Effector memory CD4-positive, alpha-beta T cell (primary cell): ENCODE measurements at places on chromosomes 12 and 14.

GRCh38 chr12:105324704-105325103 lies 5.8 kb upstream of the C12orf75 start:
- H3K4me3 ChIP-seq: no peak overlapping the region
- H3K4me1 ChIP-seq: no peaks in the 10 kb centered on the region
- no peak overlapping the region for H3K27ac ChIP-seq
- no peak for DNase-seq
- no peaks in the 10 kb centered on the region for H3K36me3 ChIP-seq

GRCh38 chr14:76194327-76194726 lies 42.6 kb downstream of the GPATCH2L start:
- H3K36me3 ChIP-seq: peaks cover 58% of the 10 kb centered on the region
- H3K27me3 ChIP-seq: no peaks in the 10 kb centered on the region
- H3K27ac ChIP-seq: no peak overlapping the region

DNA sequence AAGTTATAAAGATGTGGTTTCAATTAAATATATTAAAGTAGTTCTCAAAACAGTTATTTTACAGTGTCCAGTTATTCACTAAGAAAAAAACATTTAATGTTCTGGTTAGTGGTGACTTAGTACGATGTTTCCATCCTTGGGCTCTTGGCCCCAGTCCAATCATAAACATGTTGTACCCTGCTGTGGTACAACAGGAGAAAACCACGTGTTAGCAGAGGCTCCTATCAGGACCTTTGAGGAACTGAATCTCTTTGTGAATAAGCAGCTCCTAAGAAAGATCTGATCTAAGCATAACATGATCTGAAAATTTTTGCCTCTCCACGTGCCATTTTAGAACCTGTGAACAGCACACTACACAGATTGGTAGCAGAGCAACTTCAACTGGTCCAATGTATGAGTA lies 234.0 kb downstream of the SYT1 start:
- no peaks in the 10 kb centered on the region for H3K4me1 ChIP-seq
- DNase-seq: no peak
- H3K27me3 ChIP-seq: no peaks in the 10 kb centered on the region
- no peaks in the 10 kb centered on the region for H3K36me3 ChIP-seq
- no peak overlapping the region for H3K27ac ChIP-seq

DNA sequence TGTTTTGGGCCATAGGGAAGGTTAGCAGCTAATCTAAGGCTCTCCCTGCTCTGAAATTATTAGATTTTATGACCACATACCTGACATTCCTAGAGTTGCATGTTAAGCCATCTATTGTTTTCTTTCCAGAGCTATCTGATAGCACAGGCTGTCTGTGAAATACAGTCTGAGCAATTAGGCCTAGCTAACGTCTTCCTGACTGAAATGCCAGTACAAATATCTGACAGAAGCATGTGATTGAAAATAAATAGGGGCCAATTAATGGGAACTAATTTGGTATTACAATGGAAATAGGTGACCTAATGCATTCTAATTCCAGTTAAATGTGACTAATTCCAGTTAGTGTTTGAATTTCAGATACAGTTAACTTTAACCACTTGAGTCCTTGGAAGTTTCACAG lies 115.2 kb downstream of the C12orf75 start:
- peaks cover 3% of the 10 kb centered on the region for H3K27me3 ChIP-seq
- no peaks in the 10 kb centered on the region for H3K36me3 ChIP-seq
- H3K4me3 ChIP-seq: no peak overlapping the region

- no peaks in the 10 kb centered on the region for H3K4me1 ChIP-seq
- H3K27me3 ChIP-seq: peaks cover 4% of the 10 kb centered on the region
- no peak for DNase-seq
- H3K4me3 ChIP-seq: no peak overlapping the region
- no peaks in the 10 kb centered on the region for H3K36me3 ChIP-seq
- no peak overlapping the region for H3K27ac ChIP-seq
Observed at GRCh38 chr12:106071686-106072085, 67.1 kb downstream of the NUAK1 start.

DNA sequence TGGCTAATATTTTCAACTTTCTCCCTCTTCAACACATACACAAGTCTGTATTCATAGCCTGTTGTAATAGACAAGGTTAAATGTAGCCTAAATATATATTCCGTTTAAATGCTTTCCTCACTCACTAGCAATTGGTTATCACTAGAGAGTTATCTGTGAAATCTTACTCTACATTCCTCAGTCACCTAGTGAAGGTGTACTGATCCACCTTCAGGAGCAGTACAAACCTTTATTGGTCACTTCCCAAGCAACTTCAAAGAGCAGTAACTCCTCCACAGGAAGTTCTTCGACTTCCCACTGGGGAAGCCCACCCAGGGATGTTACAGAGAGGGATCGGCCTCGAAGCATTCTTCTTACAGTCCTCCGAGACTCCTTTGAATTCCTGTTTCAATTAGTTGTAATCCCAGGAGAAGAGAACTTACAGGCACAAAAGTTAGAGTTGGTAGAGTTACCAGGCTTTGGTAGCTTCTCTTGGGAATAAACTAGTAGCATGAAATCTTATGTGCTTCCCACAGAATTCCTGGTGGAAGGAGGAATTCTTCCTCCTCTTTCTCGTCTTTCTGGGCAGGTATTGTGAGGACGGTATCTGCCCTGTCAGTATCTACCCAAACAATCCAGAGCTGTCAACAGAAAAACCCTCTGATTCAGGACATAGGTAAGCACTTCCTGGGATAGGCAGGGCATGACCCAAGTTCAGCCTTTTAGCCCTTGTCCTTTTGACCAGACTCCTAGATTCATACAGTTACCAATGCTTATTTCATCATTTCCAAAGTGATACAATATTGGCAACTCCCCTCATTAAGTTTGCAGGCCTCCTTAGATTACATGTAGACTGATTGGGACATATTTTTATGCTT lies at the start of gene GYS2:
Gene GYS2, minus strand, starts transcription at position 603 of the 857 bp plus-strand sequence. Its CDS starts 255 bp downstream, at position 348.
- H3K27me3 ChIP-seq: no peaks in the 10 kb centered on the region
- no peaks in the 10 kb centered on the region for H3K4me1 ChIP-seq
- H3K27ac ChIP-seq: no peak within 1 kb of the TSS

- DNase-seq: no peak
- no peaks in the 10 kb centered on the region for H3K36me3 ChIP-seq
- H3K4me1 ChIP-seq: peaks cover 37% of the 10 kb centered on the region
Observed at GRCh38 chr14:105526776-105527380, 495 bp downstream of the TMEM121 start.

GRCh38 chr12:116962197-116962596 lies 51.4 kb downstream of the FBXW8 start:
- H3K27ac ChIP-seq: no peak overlapping the region
- DNase-seq: no peak

- H3K27ac ChIP-seq: peak overlapping the region; percentile 79
- H3K27me3 ChIP-seq: no peaks in the 10 kb centered on the region
- H3K4me1 ChIP-seq: peaks cover 13% of the 10 kb centered on the region
- H3K4me3 ChIP-seq: peak overlapping the region; percentile 73
Observed at GRCh38 chr14:67620217-67620785, 581 bp downstream of the ARG2 start.

- no peak for DNase-seq
- H3K27me3 ChIP-seq: no peaks in the 10 kb centered on the region
- no peak overlapping the region for H3K27ac ChIP-seq
- H3K4me3 ChIP-seq: no peak overlapping the region
- H3K36me3 ChIP-seq: no peaks in the 10 kb centered on the region
- no peaks in the 10 kb centered on the region for H3K4me1 ChIP-seq
Observed at GRCh38 chr12:103020839-103021238, 63.4 kb downstream of the ASCL1 start.

DNA sequence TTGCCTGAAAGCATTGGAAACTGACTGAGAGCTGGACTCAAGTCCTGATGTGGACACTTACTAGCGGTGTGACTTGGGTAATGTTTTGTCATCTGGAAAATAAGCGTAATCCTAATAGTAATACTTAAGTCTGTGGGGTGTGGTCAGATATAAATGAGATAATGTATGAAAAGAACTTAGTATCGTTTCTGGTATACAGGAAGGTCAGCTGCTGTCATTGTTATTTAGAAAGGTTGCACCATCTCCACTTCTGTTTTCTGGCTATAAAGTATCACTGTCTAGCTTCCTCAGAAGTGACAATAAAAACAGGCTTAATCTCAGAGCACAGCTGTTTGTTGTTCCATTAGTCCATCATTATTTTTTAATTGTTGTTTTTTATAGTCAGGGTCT lies 34.1 kb upstream of the TUBA1C start:
- no peak for DNase-seq
- no peaks in the 10 kb centered on the region for H3K36me3 ChIP-seq
- no peaks in the 10 kb centered on the region for H3K4me1 ChIP-seq
- no peak overlapping the region for H3K27ac ChIP-seq
- no peak overlapping the region for H3K4me3 ChIP-seq

GRCh38 chr12:119885549-119885948 lies 8.4 kb upstream of the CIT start:
- H3K4me3 ChIP-seq: no peak overlapping the region
- no peaks in the 10 kb centered on the region for H3K27me3 ChIP-seq
- H3K27ac ChIP-seq: no peak overlapping the region
- no peaks in the 10 kb centered on the region for H3K36me3 ChIP-seq

DNA sequence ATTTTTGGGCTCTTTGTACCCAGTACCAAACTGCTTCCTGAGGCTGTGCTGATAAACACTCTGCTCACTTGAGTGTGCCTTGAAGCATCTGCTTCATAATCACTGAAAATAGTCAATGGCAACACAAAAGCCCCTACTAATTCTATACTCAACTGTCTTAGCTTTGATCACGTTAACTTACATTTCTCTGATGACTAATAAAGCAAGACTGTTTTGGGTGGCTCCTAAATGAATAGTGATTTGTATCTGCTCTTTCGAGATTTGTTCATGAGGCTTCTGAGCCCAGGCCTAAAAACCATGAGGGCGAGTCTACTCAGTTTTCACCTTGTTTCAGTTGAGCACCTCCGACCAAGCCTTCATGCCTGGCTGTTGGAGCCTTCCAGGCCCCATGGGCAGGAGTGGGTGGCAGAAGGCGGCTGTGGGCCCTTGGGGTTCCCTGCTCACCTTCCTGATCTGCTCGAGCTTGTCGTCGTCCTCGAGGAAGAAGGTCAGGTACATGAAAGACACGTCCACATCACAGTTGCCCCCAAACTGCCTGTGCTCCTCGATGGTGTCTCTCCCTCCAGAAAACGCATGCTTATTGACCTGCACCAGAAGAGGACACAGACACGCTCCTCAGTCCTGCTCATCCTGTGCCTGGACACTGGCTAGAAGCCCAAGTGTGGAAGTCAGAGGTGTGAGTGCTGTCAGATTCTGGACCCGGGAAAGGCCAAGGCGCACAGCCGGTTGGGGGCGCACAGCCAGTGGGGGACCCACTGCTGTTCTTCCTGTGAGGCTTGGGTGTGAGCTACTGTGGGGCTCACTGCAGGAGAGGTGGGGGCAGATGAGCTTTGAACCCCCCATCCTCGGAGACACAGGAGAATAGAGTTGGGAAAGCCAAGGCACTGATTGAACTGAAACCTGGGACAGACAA lies 13.7 kb downstream of the SLC25A47 start:
- no peak overlapping the region for H3K27ac ChIP-seq
- H3K4me1 ChIP-seq: no peaks in the 10 kb centered on the region
- no peaks in the 10 kb centered on the region for H3K27me3 ChIP-seq
- H3K36me3 ChIP-seq: peaks cover 8% of the 10 kb centered on the region
- no peak for DNase-seq

GRCh38 chr14:96762650-96763049 lies 34.5 kb upstream of the VRK1 start:
- no peaks in the 10 kb centered on the region for H3K27me3 ChIP-seq
- no peaks in the 10 kb centered on the region for H3K36me3 ChIP-seq
- no peaks in the 10 kb centered on the region for H3K4me1 ChIP-seq

DNA sequence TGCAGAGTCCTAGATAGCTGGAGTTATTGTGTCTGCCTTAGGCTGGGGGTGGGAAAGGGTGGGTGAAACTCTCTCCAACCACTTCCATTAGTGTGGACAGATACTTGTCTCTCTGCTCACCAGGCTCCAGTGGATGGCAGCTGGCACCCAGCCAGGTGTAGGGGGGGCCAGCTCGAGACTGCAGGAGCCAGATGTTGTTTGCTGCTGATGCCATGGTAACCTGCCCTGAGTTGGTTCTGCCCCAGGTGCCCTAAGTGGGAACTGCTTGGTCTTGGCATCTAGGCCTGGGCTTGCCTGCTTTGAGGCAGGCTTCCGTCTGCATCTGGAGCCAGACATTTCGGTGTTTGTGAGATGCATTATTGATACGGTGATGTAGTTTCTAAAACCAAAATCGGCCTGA lies 82.2 kb downstream of the ADCK1 start:
- H3K27ac ChIP-seq: no peak overlapping the region
- H3K27me3 ChIP-seq: no peaks in the 10 kb centered on the region
- H3K4me3 ChIP-seq: no peak overlapping the region
- no peaks in the 10 kb centered on the region for H3K36me3 ChIP-seq

GRCh38 chr14:75286313-75286712 lies 7.7 kb downstream of the FOS start:
- no peak overlapping the region for H3K4me3 ChIP-seq
- H3K36me3 ChIP-seq: peaks cover under 1% of the 10 kb centered on the region
- H3K27ac ChIP-seq: no peak overlapping the region
- no peaks in the 10 kb centered on the region for H3K27me3 ChIP-seq
- H3K4me1 ChIP-seq: no peaks in the 10 kb centered on the region

- no peaks in the 10 kb centered on the region for H3K4me1 ChIP-seq
- H3K4me3 ChIP-seq: no peak overlapping the region
- no peak overlapping the region for H3K27ac ChIP-seq
Observed at GRCh38 chr12:99087278-99087677, 442.2 kb downstream of the APAF1 start.
